ENCODE measurements at places on chromosomes 3 and 15. TPM values are rescaled to one million over a fixed set of nuclear protein-coding genes. Genes with fewer than 3 reads are reported as not detected.

RAB8B gene
- 66.8 TPM for total RNA-seq

FMN1 gene
- total RNA-seq: 2.3 TPM

TNIK gene
- total RNA-seq: 0.16 TPM

DZIP1L gene
- 18.1 TPM for total RNA-seq

SNX1 gene
- 39.5 TPM for total RNA-seq

MTMR10 gene
- 20.2 TPM for total RNA-seq

ACKR2 gene
- total RNA-seq: not detected

EPHA6 gene
- not detected for total RNA-seq

PIGB gene
- total RNA-seq: 17.0 TPM

CLSTN2 gene
- total RNA-seq: 0.05 TPM

IGSF10 gene
- total RNA-seq: not detected

FOXB1 gene
- total RNA-seq: not detected

MRAS gene
- total RNA-seq: 75.6 TPM

RNF13 gene
- 43.5 TPM for total RNA-seq

CPA3 gene
- 0.08 TPM for total RNA-seq

EDC3 gene
- 7.6 TPM for total RNA-seq

HRG gene
- not detected for total RNA-seq

GABRB3 gene
- total RNA-seq: not detected

SLCO3A1 gene
- not detected for total RNA-seq

EXD1 gene
- not detected for total RNA-seq

ZBED2 gene
- not detected for total RNA-seq

RASGRP1 gene
- not detected for total RNA-seq

ZBTB20 gene
- 18.2 TPM for total RNA-seq

PTH1R gene
- not detected for total RNA-seq

BOC gene
- total RNA-seq: 2.8 TPM

SI gene
- not detected for total RNA-seq

TCTA gene
- total RNA-seq: 21.6 TPM

DCBLD2 gene
- 70.2 TPM for total RNA-seq

GREM1 gene
- 12.8 TPM for total RNA-seq

CELSR3 gene
- total RNA-seq: 0.26 TPM

SQOR gene
- 4.7 TPM for total RNA-seq

SPINK8 gene
- not detected for total RNA-seq

RNU5B-1 gene
- not detected for total RNA-seq

CYP1A2 gene
- not detected for total RNA-seq

CCDC33 gene
- not detected for total RNA-seq

IGF2BP2 gene
- 37.9 TPM for total RNA-seq

ACTC1 gene
- total RNA-seq: 5.8 TPM

USP50 gene
- total RNA-seq: not detected
